MCF 10A (cell line): ENCODE measurements at places on chromosomes 6 and 20. TPM values are rescaled to one million over a fixed set of nuclear protein-coding genes. Genes with fewer than 3 reads are reported as not detected.

Gene PPP1R16B
- not detected in 2 replicates for total RNA-seq

DNA sequence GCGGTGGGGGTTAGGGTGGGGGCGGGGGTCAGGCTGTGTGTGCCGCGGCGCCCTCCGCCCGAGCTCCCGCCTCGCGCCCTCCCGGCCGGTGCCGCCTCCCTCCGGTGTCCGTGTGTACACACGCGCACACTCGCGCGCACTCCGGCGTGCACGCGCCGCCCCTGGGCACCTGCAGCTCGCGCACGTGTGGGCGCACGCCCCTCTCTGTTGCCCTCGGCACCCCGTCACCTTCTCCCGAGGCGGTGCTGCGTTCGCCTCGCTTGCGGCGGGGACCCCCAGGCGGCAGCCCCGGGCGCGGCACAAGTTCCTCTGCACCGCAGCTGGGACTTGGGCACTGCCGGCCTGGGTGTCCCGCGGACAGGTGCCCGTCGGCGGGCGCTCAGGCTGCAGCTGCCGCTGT is 525 bp downstream of the MACROD2 start:
- peak; percentile 18 for DNase-seq

DNA sequence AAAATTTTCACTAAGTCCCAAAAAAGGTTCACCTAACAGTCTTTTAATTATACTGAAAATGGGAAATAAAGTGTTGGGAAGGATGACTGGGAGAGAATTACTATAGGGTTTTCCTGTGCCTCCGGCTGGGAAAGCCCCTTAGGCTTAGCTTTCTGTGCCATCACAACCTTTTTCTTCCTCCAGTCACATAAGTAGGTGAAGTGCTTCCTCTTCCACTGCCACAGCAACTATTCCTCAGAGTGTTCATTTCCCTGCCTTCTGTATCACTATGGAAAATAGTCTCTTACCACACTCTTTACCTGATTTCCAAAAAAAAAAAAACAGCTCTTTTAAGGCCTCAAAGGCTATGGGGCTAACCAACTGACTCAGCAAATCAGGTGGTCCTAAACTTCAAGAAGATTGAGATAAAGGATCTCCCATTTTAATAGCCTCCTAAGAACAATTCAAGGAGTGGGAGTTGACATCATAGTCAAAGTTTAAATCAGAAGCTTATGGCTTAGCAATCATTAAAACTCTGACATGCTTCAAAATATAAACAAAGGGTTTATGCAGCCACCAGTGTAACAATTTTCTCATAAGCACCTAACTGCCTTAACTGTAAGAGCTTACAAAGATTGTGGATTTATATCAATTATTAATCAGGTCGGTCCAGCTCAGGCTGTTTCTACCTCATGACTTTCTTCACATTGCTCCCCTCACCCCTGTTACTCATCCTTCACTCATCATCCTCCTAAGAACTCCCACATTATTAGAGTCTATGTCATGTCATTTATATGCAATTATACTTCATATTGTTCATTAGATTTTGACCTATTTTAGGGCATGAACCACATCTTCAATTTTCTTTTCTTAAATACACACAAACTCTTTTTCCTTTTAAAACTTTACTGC is 95.3 kb downstream of the RNGTT start:
- peak; percentile 31 for DNase-seq

- no peak for DNase-seq
These were observed 47.9 kb upstream of the RNF8 start for GRCh38 chr6:37305841-37306425.

DNA sequence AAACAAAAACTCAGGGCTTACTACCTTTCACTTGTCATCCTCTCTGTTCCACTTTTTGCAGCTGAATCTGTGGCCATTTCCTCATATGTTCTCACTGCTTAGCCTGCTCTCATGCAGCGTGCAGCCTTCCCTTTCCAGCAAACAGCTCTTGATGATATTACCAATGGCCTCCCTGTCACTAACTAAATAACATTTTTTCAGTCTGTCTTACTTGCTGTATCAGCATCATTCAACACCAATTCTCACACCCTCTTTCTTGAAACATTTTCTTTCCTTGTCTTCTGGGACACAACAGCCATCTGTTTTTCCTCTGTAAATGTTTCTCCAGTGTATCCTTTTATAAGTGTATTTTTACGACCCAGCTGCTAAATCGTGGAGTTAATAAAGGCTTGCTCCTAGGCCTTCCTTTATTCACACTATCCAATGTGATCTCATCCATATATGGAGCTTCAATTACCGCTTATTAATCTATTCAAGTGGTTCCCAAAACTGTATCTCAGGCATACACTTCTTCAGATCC is 523.6 kb upstream of the RNF217 start:
- no peak for DNase-seq

DNA sequence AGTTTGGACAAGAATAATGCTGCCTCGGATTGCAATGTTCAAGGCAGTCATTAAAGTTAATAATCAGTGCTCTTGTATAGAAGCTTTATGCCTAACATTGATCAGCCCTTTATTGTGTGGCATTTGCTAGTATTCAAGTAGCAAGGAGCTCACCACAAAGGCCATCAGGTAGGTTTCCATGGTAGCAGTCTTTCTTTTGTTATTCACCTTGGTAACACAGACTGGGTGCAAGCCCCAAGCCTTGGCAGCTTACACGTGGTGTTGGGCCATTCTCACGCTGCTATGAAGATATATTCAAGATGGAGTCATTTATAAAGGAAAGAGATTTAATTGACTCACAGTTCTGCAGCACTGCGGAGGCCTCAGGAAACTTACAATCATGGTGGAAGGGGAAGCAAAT is 149.3 kb downstream of the ADAT2 start:
- DNase-seq = no peak

GRCh38 chr20:25606094-25606695 is 17.6 kb downstream of the NANP start:
- no peak for DNase-seq

GRCh38 chr6:158662954-158663624 is 13.2 kb downstream of the SYTL3 start:
- DNase-seq = no peak

DNA sequence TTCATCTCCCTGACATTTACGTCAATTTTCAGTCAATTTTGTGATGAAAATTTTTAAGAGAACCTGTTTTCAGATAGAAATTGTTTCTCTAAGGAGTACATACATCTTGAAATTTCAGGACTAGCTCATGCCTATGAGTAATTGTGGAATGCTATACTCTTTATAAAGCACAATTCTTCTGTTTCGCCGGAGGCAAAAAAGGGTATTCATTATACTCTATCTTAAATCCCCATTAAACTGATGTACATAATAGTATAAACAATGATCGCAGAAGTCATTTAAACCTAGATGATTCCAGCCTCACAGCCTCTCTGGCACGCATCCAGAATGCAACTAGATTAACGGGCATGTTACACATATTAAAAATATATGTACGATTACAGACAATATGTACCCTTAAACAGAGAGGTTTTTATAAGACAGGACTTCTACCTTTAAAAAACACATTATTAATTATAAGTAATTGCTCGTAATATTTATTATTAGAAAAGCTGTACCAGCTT is 62.6 kb downstream of the NRSN1 start:
- DNase-seq = no peak

- no peak for DNase-seq
These were observed 4.6 kb upstream of the TBPL1 start for GRCh38 chr6:133948472-133948871.

DNA sequence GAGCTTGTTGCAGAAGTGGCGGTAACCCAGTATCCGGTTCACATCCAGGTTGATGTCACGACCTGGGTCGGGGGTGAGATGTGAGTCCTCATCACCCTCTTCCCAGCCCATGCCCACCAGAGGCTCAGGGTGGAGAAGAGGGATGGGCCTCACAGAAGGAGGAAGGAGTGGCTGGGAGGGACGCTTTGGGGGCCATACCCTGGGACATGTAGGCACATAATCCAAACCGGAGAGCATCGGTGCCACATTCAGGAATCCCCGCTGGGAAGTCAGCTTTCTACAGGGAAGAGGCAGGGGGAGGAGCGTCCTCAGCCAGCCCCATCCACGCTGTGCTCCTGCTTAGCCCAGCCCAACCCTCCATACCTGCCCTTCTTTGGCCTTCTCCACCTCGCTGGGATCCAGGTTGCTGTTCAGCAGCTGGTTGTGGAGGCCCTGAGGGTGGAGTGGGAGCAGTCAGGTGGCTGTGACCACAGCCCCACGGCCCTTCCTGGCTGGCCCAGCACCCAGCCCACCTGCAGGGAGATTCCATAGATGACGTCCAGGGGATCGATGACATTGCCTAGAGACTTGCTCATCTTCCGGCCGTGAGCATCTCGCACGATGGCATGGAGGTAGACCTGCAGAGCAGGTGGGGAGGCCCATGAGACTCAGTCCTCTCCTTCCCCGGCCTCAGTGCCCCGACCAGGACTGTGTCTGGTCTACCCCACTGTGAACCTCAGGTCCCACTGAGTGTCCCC is 3.5 kb upstream of the VWA7 start:
- DNase-seq = no peak

DNA sequence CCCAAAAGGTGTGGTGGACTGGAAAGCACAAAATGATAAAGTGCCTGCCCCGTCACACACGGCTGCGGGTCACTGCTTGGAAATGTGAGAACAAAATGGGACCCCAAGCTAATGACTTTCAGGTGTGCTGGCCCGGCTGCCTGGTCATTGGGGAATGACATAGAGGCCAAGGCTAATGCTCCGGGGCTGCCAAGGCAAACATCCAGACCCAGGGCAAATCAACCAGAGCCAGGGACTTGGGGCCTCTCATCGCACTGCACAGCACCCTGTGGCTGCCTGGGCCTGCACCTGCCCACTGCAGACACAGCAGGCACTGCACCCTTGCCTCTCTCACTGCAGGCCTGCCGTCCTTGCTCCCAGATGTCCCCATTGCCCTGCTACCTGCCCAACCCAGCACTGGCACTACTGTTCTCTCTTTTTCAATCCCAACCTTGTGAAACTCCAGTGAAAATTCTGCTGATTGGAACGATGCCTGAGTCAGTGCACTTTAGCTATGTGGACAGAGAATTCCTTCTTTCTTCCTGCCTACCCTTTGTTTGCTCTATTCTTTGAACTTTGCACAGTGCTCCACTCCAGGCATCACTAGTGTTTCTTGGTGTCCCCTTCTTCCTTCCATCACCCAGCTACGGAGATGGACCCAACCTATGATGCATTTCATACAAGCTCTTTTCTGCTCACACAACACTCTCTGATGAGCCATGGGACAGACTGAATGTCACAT is 849.5 kb downstream of the MAFB start:
- no peak for DNase-seq

DNA sequence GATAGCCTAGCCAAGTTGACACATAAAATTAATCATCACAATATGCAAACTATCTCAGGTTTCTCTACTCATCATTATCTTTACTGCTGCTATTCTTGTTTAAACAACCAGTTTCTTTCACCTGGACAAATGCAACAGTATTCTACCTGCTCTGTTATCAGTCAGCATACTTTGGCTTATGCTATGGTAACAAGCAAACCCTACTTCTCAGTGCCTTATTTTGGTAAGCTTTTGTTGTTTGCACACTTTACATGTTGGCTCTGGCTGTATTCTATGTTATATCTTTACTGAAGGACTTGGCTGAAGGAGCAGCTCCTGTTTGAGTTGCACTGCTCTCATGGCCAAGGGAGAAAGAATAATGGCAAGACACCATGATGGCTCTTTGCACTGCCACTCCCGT is 463.1 kb downstream of the EPM2A start:
- no peak for DNase-seq
